ENCODE measurements at places on chromosomes 3 and 15.

DNA sequence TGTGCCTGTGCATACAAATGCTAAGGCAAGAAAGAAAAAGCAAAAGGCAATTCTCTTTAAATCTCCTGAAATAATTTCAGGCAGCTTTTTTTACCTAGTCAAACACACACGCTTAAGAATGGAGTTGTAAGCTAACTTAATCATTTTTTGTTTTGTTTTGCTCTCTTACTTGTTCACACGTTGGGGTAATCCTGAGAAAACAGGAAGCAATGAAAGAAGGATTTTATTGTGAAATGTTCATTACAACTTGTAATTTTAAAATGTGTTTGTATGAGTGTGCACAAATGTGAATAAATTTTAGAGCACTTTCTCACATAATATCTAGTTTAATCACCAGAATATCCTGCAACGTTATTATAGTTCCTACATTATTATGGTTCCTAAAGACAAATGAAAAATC lies 263.8 kb downstream of the LPP start:
- no peak for DNase-seq

DNA sequence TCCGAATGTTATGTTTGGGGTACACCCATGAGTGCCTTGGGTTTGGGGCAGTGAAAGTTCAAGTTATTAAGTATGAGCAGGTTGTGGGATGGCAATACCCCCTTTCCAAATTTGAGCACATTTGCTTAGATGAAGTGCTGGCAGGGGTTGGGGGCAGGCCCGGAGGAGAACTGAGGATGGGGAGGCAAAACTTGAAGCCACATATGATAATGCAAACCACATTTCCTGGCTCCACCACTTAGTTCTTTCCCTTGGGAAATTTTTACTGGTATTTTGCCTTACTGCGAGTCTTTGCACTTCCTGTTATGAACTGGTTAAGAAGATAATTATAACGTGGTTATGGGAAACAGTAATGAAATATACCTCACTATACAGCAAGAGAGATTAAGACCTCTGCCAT lies 336.0 kb upstream of the ONECUT1 start:
- no peak for DNase-seq

DNA sequence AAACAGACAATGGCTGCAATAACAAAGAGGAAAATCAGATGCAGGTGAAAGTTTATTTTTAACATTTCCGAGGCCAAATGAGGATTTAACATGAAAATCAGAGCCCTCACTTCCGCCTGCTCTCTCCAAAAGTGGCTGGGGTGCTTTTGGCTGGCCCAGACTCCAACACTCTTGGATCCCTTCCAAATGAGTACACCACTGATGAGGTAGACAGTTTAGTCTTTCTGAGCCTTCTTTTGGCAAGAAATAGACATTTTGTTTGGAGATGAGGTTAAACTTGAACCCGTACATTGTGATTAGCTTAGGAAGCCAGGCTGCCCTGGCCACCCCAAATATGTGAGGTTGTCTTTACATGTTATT lies 51.0 kb upstream of the TRA2B start:
- no peak for DNase-seq

DNA sequence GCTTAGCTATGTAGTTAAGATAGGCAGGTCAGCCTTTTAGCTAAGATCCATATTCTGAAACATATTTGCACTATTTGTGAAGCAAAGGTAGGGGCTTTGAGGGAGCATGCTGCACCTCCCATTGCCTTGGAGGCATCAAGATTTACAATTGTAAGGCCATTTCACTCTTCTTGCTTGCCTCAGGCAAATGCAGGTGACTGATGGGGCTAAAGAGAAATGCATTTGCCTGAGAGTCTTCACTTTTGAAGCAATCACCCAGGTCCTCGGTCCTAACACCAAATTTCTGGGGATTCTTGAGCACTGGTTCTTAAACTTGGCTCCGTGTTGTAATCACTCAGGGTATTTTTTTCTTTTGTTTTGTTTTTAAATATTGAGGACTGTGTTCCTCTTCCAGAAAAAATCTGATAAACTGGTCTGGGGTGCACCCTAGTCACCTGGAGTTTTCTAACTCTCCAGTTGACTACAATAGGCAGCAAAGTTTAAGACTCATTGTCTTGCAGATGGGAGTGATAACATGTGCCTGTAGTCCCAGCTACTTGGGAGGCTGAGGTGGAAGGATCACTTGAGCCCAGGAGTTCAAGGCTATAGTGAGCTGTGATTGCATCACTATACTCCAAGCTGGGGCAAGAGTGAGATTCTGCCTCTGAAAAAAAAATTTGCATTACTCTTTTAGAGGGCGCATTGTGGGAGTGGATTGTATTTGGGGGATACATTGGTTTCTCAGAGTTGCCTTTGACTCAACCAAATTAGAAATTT lies 68.1 kb downstream of the EOMES start:
- no peak for DNase-seq

GRCh38 chr3:62144482-62144881 lies 228.9 kb downstream of the FEZF2 start:
- no peak for DNase-seq

GRCh38 chr3:16270855-16271254 lies 5.8 kb downstream of the OXNAD1 start:
- no peak for DNase-seq

DNA sequence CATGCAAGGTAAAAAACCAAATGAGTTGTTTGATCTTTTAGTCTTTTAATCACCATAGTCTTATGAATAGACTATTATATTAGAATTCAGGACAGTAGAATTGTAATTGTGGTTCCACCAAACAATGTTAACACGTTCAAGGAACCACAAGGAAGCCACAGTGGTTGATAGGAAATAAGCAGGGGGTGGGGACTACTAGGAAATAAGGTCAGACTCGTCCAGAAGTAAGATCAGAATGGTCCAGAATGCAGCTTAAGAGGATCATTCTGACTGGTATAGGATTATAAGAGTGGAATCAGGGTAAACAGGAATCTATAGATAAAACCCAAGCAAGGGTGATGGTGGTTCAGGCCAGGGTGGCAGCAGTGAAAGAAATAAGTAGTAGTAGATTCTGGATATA lies 7.5 kb downstream of the MYNN start:
- no peak for DNase-seq

GRCh38 chr3:195179776-195180489 lies 91.0 kb downstream of the XXYLT1 start:
- no peak for DNase-seq

DNA sequence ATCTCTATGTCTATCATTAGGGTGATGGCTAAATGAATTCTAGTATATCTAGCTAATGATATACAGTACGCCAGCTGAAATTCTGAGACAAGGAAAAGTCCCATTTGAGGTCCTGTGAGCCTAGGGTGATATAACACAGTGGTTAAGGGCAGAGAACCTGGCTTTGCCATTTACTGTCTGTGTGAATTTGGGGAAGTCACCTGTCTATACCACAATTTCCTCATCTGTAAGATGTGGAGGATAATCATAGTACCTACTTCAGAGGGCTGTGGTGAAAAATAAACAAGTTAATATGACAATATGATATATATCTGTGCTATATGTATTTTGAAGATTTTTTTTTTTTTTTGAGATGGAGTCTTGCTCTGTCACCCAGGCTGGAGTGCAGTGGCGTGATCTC lies 9.8 kb upstream of the ANKDD1A start:
- no peak for DNase-seq
